ENCODE measurements at places on chromosomes 16 and 17. TPM values are rescaled to one million over a fixed set of nuclear protein-coding genes. Genes with fewer than 3 reads are reported as not detected.

The RECQL5 gene
- total RNA-seq = 7.6 TPM

The ABCA8 gene
- 69.6 TPM for total RNA-seq

DNA sequence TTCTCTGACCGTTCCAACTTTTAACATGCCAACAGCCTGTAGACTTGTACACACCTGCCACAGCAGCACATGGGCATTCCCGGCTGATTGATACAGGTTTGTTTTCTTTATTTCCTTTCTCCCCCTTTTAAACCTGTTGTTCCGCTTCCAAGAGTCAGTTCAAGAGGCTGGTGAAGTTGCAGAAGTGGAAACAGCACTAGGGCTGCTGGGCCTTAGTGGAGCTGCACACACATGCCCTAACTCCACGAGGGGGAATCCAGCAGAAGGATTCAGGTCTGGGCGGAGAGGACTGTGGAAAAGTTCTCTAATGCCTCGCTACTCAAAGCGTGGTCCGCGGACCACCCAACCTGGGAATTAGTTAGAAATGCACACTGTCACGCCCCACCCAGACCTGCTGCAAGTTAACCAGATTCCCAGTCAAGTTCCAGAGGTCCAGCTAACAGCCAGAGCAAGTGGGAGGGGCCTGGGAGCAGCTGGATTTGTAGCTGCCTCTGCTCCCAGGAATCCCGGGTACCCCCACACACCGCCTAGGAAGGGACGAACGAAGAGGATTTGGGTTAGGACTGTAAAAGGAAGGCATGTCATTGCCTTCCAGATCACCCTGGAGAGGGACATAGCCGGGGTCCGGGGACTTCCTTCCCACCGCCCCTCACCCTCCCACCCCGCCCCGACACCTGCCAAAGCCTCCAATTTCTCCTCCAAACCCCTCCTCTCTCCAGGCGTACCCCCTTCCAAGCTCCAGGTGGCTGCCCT, 542 bp downstream of the SLC39A11 start:
- DNase-seq = no peak
- peaks cover 3% of the 10 kb centered on the region for H3K4me1 ChIP-seq
- no peaks in the 10 kb centered on the region for H3K36me3 ChIP-seq
- peak overlapping the region; percentile 66 for H3K27ac ChIP-seq

DNA sequence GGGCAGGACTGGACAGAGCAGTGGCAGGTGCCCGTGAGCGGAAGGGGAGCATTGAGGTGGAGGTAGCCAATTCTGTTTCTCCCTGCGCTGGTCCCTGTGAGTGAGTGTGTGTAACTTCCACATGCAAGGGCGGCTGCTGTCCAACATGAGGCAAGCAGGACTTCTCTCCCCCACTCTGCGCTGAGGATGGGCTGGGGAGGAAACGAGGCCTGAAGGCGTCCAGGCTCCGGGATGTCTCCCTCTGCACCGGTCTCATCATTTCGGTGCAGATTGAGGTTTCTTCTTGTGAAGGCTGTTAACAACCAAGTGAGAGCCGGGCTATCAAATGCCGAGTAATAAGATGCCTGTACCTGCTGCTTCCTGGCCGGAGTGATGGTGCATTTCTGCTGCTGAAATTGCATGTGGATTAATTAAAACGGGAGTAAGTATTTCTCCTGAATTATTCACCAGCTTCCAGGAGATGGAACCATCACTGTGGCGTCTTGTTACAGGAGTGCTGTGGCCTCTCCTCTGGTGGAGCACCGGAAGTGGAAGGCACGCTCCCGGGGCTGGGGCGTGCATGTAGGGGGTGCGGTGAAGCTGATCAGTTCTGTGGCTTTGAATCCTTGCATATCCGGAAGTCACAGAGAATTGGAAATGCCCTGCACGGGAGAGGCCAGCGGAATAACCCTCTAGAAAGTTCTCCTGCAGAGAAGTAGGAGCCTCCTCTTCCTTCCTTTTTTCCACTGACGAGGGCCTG, 41.7 kb upstream of the MGAT5B start:
- H3K27ac ChIP-seq = no peak overlapping the region
- no peaks in the 10 kb centered on the region for H3K4me1 ChIP-seq
- H3K36me3 ChIP-seq = no peaks in the 10 kb centered on the region
- no peak for DNase-seq

The CCDC200 gene
- total RNA-seq = not detected

DNA sequence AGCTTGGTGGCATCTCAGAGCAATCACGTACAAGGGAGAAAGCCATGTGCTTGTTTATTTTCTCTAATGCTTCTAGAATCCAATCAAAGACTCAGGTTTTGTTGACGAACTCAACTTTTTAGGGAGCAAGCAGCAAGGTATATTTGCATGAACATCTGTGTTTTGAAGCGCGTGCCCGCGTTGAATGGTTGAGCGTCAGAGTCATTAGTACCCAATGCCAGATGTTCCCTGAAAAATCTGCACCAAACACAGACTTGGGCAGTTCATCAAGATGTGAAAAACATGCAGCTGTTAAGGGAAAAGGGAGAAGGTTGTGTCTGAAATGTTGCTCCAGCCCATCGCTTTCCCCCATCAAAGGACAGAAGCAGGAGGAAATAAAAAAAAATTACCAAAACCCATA, 170.4 kb downstream of the SNX29 start:
- H3K27ac ChIP-seq = no peak overlapping the region
- H3K27me3 ChIP-seq = no peaks in the 10 kb centered on the region
- peaks cover under 1% of the 10 kb centered on the region for H3K36me3 ChIP-seq
- H3K4me1 ChIP-seq = no peaks in the 10 kb centered on the region
- no peak overlapping the region for H3K4me3 ChIP-seq
- no peak for DNase-seq

GRCh38 chr17:15086776-15087295, 178.3 kb downstream of the PMP22 start:
- H3K27ac ChIP-seq = no peak overlapping the region
- no peak for DNase-seq
- H3K27me3 ChIP-seq = no peaks in the 10 kb centered on the region
- no peaks in the 10 kb centered on the region for H3K36me3 ChIP-seq

- no peak overlapping the region for H3K4me3 ChIP-seq
- no peaks in the 10 kb centered on the region for H3K27me3 ChIP-seq
- H3K27ac ChIP-seq = no peak overlapping the region
- DNase-seq = no peak
Measured at GRCh38 chr17:82287013-82287867, 13.7 kb upstream of the CSNK1D start.

The CDC27 gene
- 112 TPM for total RNA-seq

- no peak for DNase-seq
- no peaks in the 10 kb centered on the region for H3K36me3 ChIP-seq
- H3K4me3 ChIP-seq = no peak overlapping the region
Measured at GRCh38 chr16:81259916-81260315, 21.4 kb downstream of the BCO1 start.

- H3K4me1 ChIP-seq = no peaks in the 10 kb centered on the region
- no peaks in the 10 kb centered on the region for H3K36me3 ChIP-seq
- no peak for DNase-seq
- H3K4me3 ChIP-seq = no peak overlapping the region
- no peak overlapping the region for H3K27ac ChIP-seq
Measured at GRCh38 chr17:77303620-77304019, 162.9 kb downstream of the SEC14L1 start.

The NKD1 gene
- total RNA-seq = 33.2 TPM

Data from ascending aorta (tissue), 2 donors.